Tibial nerve (tissue), 4 donors: ENCODE measurements at places on chromosomes 5 and 9. TPM values are rescaled to one million over a fixed set of nuclear protein-coding genes. Genes with fewer than 3 reads are reported as not detected.

- H3K27me3 ChIP-seq = no peaks in the 10 kb centered on the region
- no peak for DNase-seq
- H3K27ac ChIP-seq = no peak overlapping the region
- no peaks in the 10 kb centered on the region for H3K4me1 ChIP-seq
Measured at GRCh38 chr9:17587113-17587512, 8.2 kb downstream of the SH3GL2 start.

GRCh38 chr5:73945505-73945904 lies 319.5 kb downstream of the ARHGEF28 start:
- H3K27me3 ChIP-seq = no peaks in the 10 kb centered on the region
- no peak overlapping the region for H3K27ac ChIP-seq

GRCh38 chr9:2354856-2355696 lies 266.5 kb upstream of the VLDLR start:
- H3K36me3 ChIP-seq = no peaks in the 10 kb centered on the region
- H3K4me1 ChIP-seq = no peaks in the 10 kb centered on the region
- no peak overlapping the region for H3K4me3 ChIP-seq
- H3K27me3 ChIP-seq = no peaks in the 10 kb centered on the region
- no peak overlapping the region for H3K27ac ChIP-seq

- no peak overlapping the region for H3K27ac ChIP-seq
- DNase-seq = no peak
- H3K27me3 ChIP-seq = no peaks in the 10 kb centered on the region
Measured at GRCh38 chr9:8417341-8417740, 617.8 kb upstream of the DMAC1 start.

GRCh38 chr9:123119566-123119965 lies 86.1 kb downstream of the GPR21 start:
- no peaks in the 10 kb centered on the region for H3K27me3 ChIP-seq
- H3K4me1 ChIP-seq = peaks cover 3% of the 10 kb centered on the region
- H3K36me3 ChIP-seq = no peaks in the 10 kb centered on the region
- no peak overlapping the region for H3K4me3 ChIP-seq

DNA sequence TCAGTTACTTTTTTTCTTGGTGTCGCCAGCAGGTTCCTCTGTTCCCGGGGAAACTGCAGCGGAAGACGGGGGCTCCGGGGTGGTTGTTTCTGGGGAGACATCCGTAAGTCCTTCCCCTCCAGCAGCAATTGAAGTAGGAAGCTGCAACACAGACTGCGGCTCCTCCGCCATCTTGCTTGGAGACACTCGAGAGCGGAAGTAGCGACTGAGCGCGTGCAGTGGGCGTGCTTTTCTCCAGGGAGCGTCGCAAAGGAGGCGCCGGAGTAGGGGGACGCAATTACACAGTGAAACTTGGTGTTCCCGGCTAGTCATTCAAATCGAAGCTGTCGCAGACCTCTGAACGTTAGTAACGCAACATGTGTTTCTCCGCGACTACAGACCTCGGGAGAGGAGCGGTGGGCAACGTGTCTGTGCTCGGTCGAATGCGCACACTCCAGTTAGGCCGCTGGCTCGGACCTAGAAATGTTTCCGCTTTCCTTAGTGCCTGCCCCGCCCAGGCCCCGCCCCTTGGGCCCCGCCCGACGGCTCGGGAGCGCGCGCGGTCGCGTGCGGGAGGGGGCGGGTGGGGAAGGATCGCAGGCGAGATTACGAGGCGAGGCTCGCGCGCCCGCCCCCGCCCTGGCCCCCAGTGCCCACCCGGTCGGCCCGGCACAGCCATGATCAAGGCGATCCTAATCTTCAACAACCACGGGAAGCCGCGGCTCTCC lies at the start of the genes AP3S1 and ATG12:
Gene AP3S1, plus strand, starts transcription at position 554 of the 707 bp plus-strand sequence. Its CDS starts 103 bp downstream, at position 657.
Gene ATG12, minus strand, starts transcription at position 184 of the 707 bp plus-strand sequence. Its CDS starts 13 bp downstream, at position 171.
- no peaks in the 10 kb centered on the region for H3K27me3 ChIP-seq
- peak; percentile 89 for DNase-seq
- H3K27ac ChIP-seq = peak within 1 kb of the TSS; percentile 97
- peak within 1 kb of the TSS; percentile 94 for H3K4me3 ChIP-seq
- H3K4me1 ChIP-seq = no peaks in the 10 kb centered on the region
- H3K36me3 ChIP-seq = no peaks in the 10 kb centered on the region

DNA sequence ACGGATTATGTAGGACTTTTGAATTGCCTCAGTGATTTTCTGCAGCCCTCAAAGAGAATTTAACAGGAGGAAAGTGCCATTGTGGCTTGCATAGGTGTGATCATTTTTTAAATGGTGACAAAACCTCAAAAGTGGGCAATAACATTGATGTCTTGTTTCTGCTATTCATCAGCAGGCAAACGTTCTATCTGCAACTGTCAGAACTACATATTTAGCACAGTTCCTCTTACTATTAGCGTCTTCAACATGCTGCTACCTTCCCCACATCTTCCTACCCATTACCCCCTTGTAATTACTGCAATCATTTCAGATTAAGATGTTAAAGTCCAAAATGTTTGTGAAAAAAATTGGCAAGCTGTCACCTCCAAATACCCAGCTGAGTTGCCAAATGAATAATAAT lies 254.6 kb downstream of the SMARCA2 start:
- no peaks in the 10 kb centered on the region for H3K36me3 ChIP-seq
- DNase-seq = no peak
- H3K27ac ChIP-seq = no peak overlapping the region
- no peaks in the 10 kb centered on the region for H3K27me3 ChIP-seq

DNA sequence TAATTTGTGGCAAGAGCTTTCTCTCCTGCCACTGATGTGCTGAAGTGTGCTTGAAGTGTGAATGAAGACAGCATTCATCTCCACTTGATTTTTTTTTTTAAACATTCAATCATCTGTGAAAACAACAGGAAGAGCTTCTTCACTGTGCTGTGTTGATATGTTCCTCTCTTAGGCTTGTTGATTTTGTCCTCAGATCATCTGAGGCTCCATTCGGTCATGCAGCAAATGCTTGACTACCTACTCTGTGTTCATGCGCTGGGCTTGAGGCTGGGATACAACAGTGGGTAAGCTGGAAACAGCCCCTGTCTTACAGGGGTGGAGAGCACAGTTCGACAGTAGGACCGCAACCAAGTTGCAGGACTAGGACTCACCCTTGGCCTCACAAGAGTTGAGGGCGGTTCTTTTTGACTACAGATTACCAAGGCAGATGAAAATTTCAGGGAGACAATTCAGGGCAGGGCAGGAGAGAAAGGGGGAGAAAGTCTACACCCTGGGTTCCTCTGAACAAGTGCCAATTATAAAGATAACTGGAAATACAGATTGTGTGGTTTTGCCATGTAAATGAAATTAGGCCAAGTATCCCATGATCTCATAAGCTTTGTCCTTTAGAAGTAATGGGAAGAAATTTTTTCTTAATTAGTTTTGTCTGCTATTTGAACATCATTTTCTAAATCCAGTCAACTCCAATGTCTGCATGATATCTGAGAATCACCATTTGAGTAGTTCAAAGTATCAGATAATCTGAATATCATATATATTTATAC lies 31.0 kb upstream of the F2R start:
- H3K4me1 ChIP-seq = no peaks in the 10 kb centered on the region
- no peak for DNase-seq
- no peak overlapping the region for H3K27ac ChIP-seq
- no peaks in the 10 kb centered on the region for H3K27me3 ChIP-seq

GRCh38 chr5:90644132-90644531 lies 85.5 kb downstream of the ADGRV1 start:
- no peaks in the 10 kb centered on the region for H3K36me3 ChIP-seq
- H3K4me1 ChIP-seq = no peaks in the 10 kb centered on the region
- H3K4me3 ChIP-seq = no peak overlapping the region

DNA sequence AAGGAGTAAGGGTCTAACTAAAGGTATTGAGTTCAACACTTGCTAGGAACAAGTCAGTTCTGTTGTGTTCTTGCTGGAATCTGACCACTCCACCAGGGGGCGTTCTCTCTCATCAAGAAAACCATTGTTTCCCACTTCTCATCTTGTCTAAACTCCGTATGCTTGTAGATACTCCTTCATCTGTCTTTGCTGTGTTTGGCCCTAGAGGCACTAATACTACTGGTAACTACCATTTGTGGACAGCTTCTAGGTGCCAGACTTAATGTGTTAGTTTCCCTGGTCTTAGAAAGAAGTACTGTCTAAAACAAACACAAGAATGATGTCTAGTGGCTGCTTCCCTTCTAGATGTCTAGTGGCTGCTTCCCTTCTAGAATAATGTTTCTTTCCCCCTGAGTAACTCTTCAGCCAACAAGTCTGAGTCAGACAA lies 18.7 kb upstream of the PTPDC1 start:
- no peaks in the 10 kb centered on the region for H3K4me1 ChIP-seq
- H3K36me3 ChIP-seq = no peaks in the 10 kb centered on the region
- peak overlapping the region; percentile 70 for H3K27ac ChIP-seq
- H3K27me3 ChIP-seq = no peaks in the 10 kb centered on the region

DNA sequence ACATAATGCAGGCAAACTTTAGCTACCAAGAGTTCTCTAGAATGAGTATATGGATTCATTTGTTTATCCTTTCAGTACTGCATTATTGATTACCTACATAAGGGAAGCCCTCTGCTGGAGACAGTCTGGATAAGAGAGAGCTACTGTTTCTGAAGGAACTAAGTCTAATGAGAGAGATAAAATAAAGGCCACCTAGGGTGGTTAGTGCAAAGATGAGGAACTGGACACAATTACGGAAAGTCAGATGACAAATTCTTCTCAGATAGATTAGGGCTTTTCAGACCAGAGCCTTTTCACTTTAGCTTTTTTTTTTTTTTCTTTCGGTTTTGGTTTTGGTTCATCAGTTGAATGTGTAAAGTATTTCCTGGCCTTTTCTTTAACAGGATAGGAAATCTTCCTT lies 31.3 kb downstream of the ISOC1 start:
- no peak overlapping the region for H3K27ac ChIP-seq
- H3K4me1 ChIP-seq = no peaks in the 10 kb centered on the region
- H3K4me3 ChIP-seq = no peak overlapping the region
- H3K27me3 ChIP-seq = no peaks in the 10 kb centered on the region
- no peak for DNase-seq
- no peaks in the 10 kb centered on the region for H3K36me3 ChIP-seq

GRCh38 chr5:112738191-112738560 lies 491 bp downstream of the APC start:
- peak overlapping the region; percentile 49 for H3K4me3 ChIP-seq
- no peaks in the 10 kb centered on the region for H3K36me3 ChIP-seq
- H3K4me1 ChIP-seq = no peaks in the 10 kb centered on the region
- peak overlapping the region; percentile 58 for H3K27ac ChIP-seq
- no peak for DNase-seq
- no peaks in the 10 kb centered on the region for H3K27me3 ChIP-seq

TMEFF1 gene
- not detected for total RNA-seq

SRD5A1 gene
- total RNA-seq = 3.9 TPM

ABL1 gene
- 69.7 TPM for total RNA-seq

CYSRT1 gene
- total RNA-seq = not detected

PCDHB15 gene
- 6.5 TPM for total RNA-seq

SEMA6A gene
- 18.6 TPM for total RNA-seq

GPR150 gene
- total RNA-seq = 3.1 TPM
